ENCODE measurements at places on chromosomes 5 and 9.

GRCh38 chr9:116116393-116116792 lies 37.2 kb upstream of the PAPPA start:
- DNase-seq: no peak

DNA sequence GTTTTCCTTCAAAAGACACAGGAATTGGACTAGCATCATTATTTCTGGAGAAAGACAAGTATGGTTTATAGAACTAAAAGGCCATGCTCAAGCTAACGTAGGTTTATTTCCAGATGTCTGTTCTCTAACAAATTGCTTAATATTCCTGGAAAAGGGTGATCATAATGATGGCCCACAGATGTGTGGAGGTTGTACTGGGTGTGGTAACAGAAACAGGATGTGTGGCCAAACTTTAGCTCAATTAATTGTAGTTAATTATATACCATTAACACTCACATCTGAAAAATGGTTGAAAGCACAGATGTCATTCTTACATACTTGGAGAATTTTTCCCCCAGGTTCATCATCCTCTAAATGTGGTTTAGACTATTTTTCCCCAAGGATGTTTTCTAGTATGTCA lies 292.7 kb upstream of the RASA1 start:
- DNase-seq: no peak

- DNase-seq: no peak
Observed at GRCh38 chr5:96257904-96258303, 175.1 kb downstream of the PCSK1 start.

DNA sequence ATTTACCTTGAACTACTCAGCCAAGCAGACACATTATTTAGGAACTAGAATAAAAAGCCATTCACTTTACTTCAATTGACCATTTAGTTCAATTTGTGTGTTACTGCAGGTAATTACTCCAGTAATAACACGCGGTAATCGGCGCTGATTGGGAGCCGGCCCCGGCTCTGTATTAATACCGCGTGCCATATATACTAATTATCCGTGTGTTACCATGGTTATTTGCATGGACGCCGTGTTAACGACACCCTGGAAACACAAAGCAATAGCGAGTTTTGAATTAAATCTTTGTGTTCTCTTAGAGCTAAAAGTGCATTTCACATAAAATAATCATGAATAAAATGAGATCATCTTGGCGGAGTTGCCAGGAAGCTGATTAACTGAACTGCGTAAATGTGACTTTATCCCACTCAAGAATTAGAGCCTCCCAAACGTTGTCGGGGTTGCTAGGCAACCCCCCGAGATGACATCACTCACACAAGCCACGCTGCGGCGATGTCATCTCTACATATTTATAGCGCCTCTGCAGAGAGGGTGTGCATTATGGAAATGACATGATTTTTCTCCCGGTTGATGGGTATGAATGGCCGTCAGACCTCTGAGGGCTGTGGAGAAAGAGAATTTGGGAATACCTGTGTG lies 41.4 kb upstream of the RNU6ATAC start:
- no peak for DNase-seq

- no peak for DNase-seq
Observed at GRCh38 chr9:77013932-77014596, 5.4 kb upstream of the FOXB2 start.

GRCh38 chr5:142202282-142202681 lies 93.7 kb downstream of the NDFIP1 start:
- no peak for DNase-seq

DNA sequence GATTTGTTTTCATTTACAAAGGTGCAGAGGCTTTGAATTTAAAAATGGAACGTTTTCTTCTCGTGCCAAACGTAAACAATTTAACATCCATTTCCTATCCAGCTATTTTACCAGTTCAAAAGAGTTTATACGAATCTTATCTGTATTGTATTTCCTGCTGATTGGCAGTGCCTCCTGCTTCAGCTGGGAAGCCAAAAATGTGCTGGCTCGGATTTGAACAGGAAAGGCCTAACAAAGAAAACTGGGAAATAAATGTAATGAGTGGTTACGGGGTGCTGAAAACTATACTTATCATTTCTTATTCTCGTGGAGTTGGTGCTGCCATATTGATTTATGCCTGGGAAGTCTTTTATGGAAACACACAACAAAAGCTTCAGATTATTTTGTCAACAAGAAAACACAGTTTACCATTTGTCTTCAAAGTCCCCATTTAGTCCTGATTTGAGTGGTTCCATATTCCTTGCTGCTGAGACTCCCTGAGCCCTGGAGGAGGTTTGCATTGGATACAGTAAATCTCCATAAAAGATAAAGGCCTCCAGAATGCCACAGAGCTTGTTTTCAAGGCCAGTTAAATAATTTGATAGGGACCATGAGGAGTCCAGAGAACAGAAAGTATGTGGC lies 507.4 kb downstream of the RASEF start:
- DNase-seq: no peak

- DNase-seq: no peak
Observed at GRCh38 chr9:76876098-76876497, 29.8 kb downstream of the PRUNE2 start.

GRCh38 chr9:107973451-107973850 lies 483.9 kb upstream of the KLF4 start:
- no peak for DNase-seq

GRCh38 chr5:73625372-73625943 lies 538 bp upstream of the ARHGEF28 start:
- no peak for DNase-seq

DNA sequence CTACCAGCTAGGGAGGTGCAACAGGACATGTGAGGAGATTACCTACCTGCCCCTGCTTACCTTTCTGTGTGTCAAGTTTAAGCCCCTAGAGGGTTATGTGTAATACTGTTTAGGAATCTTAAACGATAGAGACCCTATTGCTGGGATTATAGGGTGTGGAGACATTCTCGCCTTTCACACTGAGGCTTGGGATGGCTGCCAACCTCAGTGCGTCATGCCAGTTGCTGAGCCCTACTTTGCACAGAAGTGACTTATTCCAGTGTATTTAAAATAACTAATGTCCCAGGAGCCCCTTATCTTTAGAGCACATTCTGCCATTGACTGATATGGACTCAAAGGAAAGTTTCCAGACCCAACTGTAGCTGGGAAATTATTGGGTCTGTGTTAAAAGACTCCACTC lies 76.6 kb upstream of the XPA start:
- DNase-seq: no peak

- no peak for DNase-seq
Observed at GRCh38 chr9:80632041-80632440, 1057.3 kb downstream of the TLE1 start.

GRCh38 chr5:149405550-149406202 lies 26.6 kb upstream of the IL17B start:
- no peak for DNase-seq

DNA sequence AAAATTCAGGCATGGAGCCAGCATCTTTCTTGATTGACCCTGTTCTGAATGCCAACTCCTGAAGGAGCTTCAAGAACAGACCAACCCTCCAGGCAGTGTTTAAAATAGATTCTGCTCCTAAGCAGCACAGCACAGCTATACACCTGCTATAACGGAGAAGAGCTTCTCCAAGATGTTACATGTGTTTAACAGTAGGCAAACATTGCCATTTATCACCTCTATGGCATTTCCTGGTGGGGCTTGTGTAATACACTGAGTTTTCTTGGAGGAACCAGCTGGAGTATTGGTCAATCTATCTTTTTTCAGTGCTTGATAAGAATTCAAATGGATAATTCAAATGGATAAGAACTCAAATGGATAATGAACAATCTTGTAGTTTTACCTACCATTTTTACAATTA lies 615.1 kb downstream of the CDH12 start:
- no peak for DNase-seq

DNA sequence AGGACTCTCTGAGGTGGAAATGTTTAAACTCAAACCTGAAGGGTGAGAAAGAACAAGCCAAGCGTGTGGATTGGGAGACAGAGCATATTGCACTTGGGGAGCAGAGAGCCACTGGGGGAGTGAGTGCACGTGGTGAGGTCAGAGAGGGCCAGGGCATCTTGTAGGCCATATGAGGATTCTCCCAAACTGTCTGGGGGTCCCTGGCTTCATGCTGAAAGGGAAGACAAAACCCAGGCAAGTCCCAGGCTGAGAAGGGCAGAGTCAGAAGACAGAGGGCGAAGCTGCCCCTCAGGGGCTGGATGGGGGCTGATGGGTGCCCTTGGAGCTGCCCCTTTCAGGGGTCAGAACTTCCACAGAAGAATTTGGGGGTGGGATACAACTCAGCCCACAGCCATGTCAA lies 215.3 kb upstream of the S1PR3 start:
- no peak for DNase-seq
